NCI-H446 treated with DMSO at 0.1 percent for 48 hours (cell line): ENCODE measurements at places on chromosomes 3 and 15.
A peak's percentile ranks its signal among the peaks of the same experiment; 100 is the strongest.

DNA sequence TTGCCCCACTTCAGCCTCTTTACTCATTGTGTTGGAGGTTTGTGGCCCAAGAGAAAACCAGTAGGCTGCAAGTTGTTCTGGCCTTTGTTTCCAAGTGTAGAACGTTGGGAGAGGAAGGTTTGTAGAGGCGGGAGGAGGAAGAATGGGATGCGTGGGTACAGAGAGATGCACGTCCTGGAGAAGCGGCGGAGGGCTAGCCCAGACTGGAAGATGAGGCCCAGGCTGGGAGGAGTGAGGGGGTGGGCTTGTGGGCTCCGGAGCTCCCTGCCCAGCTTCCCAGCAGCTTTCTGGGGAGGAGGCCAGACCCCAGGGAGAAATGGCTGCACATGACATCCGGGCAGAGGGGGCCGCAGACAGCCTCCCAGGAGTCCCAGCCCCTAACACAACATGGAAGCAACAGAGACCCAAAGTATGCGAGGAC lies 5.3 kb downstream of the PLA2G4F start:
- DNase-seq: no peak

GRCh38 chr3:71581457-71582035 lies 2.0 kb downstream of the FOXP1 start:
- no peak for DNase-seq

- DNase-seq: no peak
Measured at GRCh38 chr3:51799879-51800749, 21.1 kb upstream of the IQCF6 start.

DNA sequence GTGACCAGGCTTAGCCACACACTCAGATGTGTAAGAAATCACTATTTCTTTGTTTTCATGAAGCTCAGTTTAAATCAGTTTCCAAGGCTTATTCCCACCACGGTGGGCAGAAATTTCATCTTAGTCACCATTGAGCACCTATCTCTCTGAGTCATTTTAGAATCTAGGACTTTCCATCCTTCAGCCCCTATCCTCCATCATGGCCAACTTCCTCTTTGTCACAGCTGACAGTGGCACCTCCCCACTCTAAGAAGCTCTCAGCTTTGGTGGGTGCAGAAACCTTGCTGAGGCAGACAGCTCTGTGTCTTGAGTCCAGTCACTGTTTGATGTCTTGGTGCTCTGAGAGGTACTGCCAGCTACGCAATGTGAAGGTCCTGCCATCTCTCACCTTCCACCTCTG lies 32.9 kb downstream of the SNTN start:
- no peak for DNase-seq

- no peak for DNase-seq
Measured at GRCh38 chr15:66133247-66133885, 120.2 kb downstream of the MEGF11 start.

DNA sequence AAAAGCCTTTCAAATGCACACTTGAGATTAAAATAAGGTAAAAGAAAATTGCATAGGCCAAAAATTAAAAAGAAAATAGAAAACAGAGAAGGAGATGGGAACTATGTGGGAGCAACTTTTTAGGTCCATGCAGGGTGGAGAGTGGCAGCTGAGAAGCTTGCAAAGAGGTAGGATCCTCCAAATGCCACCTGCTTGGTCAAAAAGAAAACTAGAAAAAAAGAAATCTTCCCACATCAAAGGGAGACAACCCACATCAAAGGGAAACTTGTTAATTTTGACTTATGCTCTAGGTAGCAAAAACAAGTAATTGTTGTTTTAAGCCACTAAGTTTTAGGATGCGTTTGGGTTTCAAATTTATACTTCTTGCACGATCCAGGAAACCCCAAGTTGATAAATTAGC lies 342.9 kb downstream of the IL20RB start:
- no peak for DNase-seq

- DNase-seq: no peak
Measured at GRCh38 chr3:14914779-14915117, 32.6 kb upstream of the NR2C2 start.

DNA sequence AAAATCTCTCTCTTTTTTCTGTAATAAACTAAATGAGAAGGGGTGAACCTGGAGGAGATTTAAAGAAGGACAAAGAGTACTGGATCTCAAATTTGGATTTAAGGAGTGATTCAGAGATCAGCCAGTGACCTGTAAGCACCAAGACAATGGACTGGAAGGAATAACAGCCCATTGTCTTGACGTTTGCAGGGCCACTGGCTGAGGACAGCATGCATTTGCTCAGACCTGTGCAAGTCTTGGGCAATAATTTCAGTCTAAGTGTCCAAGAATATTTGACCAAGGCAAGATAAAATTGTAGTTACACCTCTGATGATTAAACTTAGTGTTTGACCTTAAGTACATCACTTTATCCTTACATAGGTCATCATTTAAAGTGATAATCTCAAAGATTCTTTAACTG lies 55.8 kb upstream of the OSTN start:
- DNase-seq: no peak

DNA sequence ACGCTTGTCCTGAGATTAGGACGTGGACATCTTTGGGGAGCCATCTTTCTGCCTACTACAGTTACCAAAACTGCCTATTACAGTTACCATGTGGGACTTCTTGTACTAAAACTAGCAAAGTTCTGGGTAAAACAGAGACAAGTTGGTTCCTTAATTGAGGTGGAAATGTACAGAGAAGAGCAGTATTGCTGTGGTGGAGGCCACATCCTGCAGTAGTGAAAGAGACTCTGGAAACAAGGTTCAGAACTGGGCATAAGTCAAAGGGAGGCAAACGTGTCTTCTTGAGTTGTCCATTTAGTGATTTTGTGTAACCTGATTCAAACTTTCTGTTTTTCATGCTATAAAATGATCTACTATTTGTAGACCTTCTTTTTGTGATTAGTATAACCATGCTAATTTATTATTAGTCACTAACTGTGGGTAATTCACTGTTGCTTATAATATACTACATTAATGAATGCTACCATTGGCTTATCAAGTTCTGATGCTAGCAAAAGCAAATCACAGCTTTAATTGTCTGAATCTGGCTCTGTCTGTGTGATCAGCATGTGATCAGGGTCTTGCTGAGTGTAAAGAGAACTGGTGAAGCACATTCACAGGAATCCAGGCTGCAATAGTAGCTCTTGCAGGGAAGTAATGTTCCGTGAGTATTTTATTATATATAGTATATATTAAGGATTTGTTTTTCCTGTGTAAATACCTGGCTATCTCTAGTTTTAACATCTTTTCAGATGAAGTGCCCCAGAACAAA lies 207.9 kb upstream of the GAP43 start:
- DNase-seq: no peak

DNA sequence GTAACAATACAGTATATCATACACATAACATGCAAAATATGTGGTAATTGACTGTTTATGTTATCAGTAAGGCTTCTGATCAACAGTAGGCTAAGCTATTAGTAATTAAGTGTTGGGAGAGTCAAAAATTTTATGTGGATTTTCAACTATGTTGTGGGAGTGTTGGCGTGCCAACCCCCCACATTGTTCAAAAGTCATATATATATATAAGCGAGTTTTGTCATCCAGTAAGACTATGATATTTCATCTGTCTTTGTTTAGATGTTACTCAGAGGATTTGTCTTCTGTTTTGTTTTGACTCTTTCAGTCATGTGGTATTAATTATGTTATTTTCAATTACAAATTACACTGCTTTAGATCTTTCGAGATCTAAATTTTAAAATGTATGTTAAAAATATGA lies 51.0 kb upstream of the RAP2B start:
- DNase-seq: no peak

DNA sequence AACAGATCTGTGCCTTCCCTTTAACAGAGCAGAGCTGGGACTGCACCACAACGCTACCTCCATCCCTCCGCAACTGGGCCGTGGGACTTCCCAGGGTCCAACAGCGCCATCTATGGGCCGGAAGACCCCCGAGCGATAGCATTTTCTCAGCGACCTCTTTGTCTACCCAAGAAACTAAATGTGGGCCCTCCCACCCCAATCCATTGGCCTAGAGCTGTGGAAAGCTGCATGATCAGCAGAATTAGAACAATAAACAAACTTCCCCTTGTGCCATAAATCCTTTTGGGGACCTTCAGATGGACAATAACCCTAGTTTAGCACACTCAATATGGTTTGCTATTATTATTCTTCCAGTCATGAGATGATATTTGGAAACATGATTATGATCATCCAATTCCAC lies 74.8 kb upstream of the NTRK3 start:
- DNase-seq: peak; percentile 17

DNA sequence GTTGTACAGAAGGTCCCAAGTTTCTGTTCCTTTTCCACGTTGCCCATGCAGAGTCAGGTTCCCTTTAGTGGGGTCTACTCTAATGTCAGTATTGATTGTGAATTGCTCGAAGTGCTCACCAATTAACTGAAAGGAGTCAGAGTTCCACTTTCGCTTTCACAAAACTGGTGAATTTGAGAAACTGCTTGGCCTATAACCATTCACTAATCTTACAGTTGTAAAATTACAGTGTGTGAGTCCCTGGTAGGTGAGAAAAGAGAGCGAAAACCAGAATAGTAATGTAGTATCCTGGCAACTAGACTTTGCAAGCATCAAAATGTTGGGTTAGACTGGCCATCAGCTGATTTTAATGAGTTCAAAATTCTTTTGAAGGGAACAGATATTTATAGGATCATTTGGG lies 237.5 kb upstream of the CHRM5 start:
- DNase-seq: no peak

- DNase-seq: no peak
Measured at GRCh38 chr3:12964711-12965612, 108.3 kb downstream of the IQSEC1 start.

DNA sequence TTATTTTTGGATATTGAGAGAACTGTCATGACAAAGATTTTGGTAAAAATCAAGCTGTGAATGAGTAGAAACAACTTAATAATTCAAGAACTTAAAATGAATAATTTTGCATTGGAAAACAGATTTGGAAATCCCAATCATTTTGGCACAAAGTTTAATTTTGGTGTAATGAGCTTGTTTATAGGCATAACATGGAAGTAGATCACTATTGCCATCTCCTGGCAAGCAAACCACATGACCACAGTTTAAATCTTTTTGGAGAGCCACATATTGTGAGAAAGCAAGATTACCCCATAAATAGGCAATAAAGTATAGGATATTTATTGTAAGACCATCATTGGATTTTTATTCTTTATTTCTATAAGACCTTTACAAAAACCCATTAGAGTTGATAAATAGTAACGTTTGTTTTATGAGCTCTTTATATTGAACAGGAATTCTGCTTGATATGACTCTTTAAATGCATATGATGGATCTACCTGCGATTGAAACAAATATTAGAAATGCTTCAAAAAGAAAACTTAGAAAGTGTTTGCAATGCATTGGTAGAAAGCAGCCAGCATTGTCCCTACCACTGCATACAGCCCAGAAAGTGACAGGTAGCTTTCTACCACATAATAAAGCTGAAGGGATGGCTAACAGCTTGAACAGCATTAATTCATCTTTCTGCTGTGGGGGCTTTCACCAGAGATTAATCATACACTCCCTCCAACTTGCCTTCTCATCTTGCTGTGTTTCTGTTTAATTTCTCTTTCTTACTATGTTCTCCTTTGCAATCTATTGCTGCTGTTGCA lies 766.8 kb downstream of the TBL1XR1 start:
- peak; percentile 76 for DNase-seq

- no peak for DNase-seq
Measured at GRCh38 chr3:129016356-129016719, 15.2 kb downstream of the EFCC1 start.

DNA sequence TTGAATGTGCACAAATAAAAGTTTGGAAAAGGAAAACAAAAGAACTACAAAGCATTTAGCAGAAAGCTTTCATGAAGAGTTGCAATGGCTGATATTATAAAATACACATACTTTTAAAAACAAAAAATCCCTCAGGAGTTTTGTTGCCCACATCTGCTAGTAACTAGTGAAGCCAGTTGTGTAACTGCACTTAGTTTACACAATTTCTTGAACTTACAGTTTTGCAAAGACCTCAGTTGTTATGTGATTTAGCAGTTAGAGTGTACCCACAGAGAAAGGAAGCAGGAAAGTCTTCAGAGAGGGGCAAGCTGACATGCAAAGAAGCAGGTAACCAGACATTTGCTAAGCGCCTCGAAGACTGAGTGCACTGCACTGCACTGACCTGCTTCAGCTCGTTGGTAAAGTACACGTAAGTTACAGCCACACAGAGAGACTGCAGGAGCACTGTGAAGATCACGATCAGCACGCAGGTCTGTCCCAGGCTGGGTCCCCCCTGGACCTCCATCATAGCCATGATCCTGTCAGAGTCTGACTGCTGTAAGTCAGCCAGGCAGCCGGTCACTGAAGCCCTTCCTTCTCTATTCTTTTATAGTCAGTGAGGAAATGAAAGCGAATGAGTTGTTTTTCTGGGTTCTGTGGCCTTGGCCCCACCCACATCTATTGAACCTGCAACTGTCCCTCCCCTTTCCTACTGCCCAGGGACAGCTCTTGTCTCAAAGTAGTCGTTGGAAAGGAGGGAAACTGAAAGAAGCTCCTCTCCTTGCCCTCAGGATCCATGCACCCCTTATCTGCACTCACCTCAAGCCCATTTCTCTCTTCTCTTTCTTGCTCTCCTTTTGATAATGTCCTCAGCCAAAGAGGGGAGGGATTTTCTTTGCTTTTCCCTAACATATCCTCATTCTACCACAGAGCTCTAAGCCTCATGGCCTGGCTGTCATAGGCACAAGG lies at the start of gene TNFSF10:
TSS of gene TNFSF10 (minus strand) at position 560 of the 948 bp plus-strand sequence. CDS start at position 514, 46 bp downstream.
- no peak for DNase-seq

DNA sequence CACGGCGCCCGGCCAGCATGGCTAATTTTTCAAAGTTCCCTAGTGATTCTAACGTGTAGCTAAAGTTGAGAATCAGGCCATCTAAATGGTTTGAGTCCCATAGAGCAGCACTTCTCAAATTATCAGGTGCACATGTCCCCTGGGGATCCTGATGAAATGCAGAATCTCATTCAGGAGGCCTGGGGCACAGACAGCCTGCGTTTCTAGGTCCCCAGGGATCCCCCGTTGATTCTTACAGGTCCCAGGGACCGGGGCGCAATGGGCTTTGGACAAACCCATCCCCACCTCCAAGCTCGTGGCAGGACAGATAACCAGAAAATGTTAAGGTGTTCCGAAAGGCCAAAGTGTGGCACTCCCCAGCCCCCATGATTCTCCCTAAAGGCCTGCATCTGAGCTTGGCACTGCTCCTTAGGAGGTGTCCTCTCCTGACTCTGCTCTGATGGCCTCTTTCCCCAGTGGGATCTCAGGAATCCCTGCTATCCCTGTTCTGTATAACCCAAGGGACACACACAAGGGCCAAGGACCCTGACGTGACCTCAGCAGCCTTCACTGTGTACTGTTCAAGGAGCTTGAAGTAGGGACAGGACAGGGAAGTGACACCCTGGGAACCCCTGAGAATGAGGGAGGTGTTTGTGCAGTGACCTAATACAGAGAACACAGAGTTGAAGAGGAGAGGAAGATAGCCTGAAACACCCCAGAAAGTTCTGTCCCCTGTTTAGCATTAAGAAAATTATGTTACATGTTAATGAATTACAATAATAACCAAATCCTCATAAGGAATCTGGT lies 8.0 kb downstream of the LRRK1 start:
- DNase-seq: no peak

GRCh38 chr3:134034005-134034785 lies 4.5 kb upstream of the SLCO2A1 start:
- no peak for DNase-seq
